ENCODE measurements at places on chromosomes 6 and 20. TPM values are rescaled to one million over a fixed set of nuclear protein-coding genes. Genes with fewer than 3 reads are reported as not detected.

Gene LIN28B
- not detected for total RNA-seq

Gene SMOC2
- not detected for total RNA-seq

Gene PLG
- 0.64 TPM for total RNA-seq

- DNase-seq: no peak
These were observed 8.3 kb upstream of the PRDM1 start for GRCh38 chr6:106077881-106078280.

GRCh38 chr6:69958978-69959377 is 92.6 kb downstream of the COL19A1 start:
- no peak for DNase-seq

- no peak for DNase-seq
These were observed 715 bp downstream of the PSMF1 start for GRCh38 chr20:1119128-1119505.

DNA sequence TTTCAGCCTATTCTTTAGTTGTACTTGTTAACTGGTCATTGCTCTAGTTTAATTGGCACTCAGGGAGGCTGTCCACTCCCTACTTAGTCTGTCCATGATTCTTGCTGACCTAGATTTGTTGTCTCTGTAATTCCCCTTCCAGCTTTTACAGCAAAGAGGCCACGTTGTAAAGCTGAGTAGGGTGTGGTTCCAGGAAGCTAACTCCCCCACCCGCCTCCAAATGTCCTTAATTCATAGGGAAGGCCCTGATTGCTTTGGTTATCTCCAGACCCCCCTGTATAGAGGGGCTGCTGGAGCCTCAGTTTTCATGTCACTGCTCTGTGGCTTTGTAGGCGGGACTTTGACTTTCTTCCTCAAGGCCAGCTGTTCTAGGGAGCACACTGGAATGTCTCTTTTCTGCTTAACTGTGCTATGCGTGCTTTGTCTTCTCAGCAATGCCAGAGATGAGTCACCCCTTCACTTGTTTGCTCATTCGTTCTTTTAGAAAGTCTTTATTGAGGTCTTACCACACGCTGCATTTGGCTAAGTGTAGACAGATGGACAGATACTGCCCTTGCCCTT is 175.1 kb upstream of the JAG1 start:
- no peak for DNase-seq

GRCh38 chr6:130872250-130873095 is 45.3 kb downstream of the SMLR1 start:
- DNase-seq: peak; percentile 83

DNA sequence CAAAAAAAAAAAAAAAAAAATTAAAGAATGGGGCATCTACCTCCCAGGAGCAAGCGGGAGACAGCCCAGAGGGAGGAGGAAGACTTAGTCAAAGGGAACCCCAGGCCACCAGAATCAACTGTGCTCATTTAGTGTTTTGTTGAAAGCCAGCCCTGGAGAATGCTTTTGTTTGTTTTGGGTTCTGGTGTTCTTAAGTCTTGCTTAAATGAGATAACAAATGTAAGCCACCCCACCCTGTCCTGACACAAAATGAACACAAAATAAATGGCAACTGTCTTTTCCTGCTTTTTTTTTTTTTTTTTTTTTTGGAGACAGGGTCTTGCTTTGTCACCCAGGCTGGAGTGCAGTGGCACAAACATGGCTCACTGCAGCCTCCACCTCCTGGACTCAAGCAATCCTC is 165.0 kb upstream of the JARID2 start:
- DNase-seq: no peak

DNA sequence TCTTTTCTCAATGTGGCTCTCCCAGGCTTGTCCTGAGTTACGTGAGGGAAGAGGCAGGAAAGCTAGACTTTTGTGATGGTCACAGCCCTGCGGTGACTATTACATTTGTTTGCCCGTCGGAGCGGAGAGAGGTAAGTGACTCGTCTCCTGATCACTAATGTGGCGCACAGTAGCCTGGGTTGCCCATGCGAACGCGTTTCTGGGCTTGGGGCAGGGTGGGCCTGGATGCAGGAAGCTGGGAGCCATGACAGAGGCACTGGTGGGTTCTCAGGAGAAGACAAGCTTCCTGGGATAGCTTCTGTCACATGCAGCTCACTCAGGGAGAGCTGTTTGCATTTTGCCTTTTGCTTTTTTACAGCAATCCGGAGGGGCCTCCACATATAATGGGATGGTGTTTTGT is 60.6 kb downstream of the IGF2R start:
- DNase-seq: no peak

DNA sequence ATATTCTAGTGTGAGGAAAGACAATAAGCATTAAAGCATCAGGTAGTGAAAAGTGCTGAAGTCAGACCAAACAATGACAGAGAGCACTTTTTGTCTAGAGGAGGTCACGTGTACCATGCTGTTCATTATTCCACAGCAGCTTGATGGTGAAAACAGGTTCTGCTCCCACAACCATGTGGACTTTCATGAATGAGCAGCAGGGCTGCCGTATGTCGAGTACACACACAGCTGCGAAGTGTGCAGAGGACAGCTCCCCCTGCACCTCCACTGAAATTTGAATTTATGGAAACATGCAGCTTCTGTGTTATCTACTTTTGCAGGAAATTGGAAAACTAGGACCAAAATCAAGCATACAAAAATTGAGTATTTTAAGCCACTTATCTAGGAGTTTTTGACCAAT is 85.3 kb downstream of the MAP7 start:
- no peak for DNase-seq

DNA sequence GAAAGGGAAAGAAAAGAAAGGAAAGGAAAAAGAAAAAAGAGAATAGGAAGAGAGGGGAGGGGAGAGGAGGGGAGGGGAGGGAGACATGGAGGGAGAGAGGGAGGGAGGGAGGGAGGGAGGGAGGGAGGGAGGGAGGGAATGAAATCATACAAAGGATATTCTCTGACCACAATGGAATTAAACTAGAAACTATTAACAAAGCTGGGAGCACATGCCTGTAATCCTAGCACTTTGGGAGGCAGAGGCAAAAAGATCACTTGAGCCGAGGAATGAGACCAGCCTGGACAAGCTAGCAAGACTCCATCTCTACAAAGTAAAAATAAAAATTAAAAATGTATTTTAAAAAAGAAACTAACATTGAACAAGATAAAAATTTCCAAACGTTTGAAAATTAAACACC is 62.8 kb downstream of the ILRUN start:
- no peak for DNase-seq

DNA sequence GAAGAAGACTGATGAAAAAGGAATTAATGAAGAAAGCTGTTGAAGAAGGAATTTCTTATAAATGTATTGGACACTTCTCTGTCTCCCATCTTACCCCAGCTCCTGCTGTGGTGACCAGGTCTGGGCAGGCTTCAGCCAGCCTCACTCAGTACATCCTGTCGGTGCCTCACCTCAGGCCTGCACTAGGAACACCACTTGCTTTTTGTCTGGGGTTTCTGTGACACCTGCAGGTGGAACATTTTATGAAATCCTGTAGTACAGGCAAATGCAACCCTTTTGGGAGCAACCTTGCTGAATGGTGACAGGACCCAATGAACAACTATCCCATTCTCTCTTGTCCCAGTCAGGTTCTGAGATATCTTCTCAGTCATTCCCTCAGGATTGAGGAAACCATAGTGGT is 129.7 kb downstream of the PRDM13 start:
- no peak for DNase-seq

All from natural killer cell treated with Interleukin-12 subunit alpha and Interleukin-12 subunit beta and Interleukin-15 and Interleukin-18, amount 100 ng/mL, for 72 hours (primary cell).